ENCODE measurements at places on chromosomes 16 and 17.

DNA sequence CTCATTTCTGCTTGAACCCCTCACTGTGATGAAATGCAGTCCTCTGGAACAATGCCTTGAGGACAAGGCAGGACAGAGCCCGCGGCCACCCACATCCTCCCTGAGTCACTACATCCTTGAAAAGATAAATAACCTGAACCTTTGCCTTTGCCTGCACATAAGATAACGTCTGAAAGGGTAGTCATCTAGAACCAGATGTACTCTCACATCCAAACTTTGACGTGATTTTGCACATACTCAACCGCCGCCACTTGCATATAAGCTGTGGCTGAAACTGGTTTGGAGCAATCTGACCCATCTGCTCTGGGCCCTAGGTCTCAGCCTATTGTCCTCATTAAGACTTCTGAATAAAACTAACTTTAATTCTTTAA is 252.1 kb downstream of the PHKB start:
- DNase-seq: peak; percentile 11

DNA sequence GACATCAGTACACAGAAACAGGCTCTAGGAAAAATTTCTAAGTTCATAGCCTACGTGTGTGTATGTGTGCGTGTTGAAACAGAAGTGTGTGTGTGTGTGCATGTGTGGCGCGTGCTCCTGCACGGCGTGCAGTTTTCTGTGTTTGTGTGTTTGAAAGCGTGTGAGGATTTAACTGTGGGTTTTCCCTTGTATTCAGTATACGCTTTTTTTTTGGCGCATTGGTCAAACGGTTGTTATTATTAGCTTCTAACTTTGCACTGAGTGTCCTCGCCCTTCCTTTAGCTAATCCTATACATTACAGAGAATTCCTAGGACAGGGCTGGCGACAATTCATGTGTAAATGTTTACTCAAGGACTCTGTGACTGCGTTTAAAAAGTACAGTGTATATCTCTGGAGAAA is 23.0 kb downstream of the TMC6 start:
- no peak for DNase-seq

- no peak for DNase-seq
These were observed 452.5 kb upstream of the CCL2 start for GRCh38 chr17:33802349-33803198.

DNA sequence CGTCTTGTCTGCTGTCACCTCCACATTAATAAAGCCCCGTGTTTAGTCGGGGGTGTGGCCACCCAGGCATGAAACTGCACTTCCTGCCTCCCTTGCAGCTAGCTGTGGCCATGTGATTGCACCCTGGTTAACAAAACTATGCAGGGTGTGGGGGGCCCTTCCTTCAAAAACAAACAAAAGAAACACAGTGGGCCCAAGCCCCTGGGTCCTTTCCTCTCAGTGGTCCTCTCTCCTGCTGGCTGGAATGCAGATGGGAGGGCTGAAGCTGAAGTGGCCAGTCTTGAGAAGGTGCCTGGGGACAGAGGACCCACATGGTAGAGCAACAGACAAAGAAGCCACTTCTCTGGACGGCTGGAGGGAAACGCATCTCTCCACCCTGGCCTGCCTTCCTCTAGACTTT is 38.0 kb upstream of the FOXF1 start:
- DNase-seq: no peak

GRCh38 chr17:52837492-52837891 is 679.0 kb upstream of the CA10 start:
- DNase-seq: no peak

- DNase-seq: no peak
These were observed 223.2 kb upstream of the DYNLRB2 start for GRCh38 chr16:80317599-80318037.

- DNase-seq: no peak
These were observed 79.6 kb upstream of the CACNG5 start for GRCh38 chr17:66755101-66755943.

DNA sequence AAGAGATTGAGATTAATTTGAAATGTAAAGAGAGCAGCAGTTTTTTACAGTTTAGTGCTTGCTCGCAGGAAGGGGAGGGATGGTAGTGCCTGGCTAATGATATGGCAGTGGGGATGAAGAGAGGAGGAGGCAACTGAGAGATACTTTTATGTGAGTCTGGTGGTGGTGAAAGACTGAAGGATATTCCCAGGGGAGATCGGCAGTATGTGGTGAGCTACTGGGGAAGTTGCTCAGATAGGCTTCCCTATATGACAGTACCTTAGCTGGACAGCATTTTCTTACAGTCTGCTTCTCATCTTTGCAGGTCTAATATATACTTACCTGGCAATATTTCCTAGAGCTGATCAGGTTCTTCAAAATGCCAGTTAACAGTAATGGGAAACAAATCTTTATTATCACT is 8.6 kb downstream of the CEP95 start:
- no peak for DNase-seq

DNA sequence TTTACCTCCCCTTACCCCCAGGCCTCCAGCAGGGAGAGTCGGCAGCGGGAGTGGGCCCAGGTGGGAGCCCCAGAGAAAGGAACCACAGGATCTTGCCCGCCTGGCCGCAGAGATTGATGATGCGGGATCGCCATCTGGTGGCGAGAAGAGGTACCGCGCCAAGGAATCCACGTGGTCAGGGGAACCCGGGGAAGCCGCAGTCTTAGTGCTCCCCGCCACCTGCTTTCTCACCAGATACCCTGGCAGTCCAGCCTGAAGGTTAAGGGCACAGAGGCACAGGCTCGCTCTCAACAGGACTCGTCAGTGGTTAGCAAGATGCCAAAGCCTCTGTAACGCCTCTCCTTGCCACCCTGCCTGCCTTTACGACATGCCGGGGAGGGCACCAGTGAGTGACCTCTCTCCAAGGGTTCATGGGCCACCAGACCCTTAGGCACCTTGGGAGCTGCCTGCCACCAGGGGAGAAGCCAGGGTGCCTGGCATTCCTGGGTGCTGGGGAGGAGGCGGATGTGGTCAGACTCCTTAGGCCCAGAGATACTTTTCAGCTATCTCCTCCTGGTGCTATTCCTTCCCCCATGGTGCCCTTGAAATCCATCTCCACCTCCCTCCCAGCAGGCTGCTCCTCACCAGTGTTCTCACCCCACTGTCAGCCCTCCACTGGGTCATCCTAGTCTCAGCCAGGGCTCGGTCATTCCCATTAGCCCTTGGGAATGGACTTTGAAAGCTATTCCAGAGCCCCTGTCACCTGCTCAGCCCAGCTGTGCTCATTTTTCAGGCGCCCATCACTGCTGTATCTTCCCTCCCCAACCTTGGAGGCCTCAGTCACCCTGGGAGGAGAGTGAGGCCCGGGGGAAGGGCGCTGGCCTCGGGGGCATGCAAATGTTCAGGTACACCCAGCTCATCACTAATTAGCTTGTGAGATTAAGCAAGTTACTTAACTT is 5.5 kb upstream of the RHBDF2 start:
- peak; percentile 76 for DNase-seq

GRCh38 chr16:9978160-9978725 is 204.0 kb downstream of the GRIN2A start:
- no peak for DNase-seq

GRCh38 chr17:72219137-72219823 is 98.5 kb downstream of the SOX9 start:
- no peak for DNase-seq

GRCh38 chr17:82143333-82143732 is 45.3 kb upstream of the FASN start:
- no peak for DNase-seq

- DNase-seq: peak; percentile 65
These were observed 40.6 kb downstream of the MIS12 start for GRCh38 chr17:5526821-5527598.

DNA sequence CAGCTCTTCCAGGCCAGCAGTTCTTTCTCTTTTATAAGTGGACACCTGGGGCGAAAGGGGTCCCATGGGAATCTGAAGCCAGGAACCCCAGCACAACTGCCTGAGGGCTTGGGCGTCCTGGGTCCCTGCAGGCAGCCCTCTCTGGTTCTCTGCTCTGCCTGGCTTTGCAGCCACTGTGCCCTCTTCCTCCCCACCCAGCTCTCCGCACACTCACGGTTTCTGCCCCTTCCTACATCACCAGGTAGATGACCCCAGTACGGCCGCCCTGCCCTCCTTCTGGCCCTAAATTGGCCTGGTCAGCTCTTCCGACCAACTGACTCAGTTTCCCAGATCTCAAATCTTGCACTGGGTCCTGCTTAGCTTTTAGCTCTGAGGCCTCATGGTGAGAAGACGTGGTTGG is 225.3 kb downstream of the KATNIP start:
- no peak for DNase-seq

DNA sequence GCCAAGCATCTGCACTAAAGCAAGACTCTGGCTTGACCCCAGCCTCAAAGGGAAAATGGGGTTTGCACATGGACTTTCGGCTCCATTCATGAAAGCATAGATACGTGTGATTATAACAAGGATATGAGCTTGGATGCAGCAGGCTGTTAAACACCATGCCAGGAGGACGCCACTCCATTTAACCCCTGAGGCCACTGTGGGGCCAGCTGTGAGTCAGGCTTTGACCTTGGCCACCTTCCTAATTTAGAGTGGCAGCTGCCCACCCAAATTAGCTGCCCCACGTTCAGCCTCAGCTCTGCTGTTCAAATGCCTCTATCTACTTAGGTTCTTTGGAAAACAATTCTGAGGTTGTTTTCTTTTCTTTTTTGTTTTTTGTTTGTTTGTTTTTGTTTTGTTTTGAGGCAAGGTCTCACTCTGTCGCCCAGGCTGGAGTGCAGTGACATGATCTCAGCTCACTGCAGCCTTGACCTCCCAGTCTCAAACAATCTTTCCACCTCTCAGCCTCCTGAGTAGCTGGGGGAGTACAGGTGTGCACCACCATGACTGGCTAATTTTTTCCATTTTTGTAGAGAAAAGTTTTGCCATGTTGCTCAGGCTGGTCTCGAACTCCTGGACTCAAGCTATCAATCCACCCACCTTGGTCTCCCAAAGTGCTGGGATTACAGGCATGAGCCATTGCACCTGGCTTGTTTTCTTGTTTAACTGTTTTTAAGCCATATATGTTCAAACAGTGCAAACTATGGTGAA is 23.2 kb upstream of the KIFC3 start:
- no peak for DNase-seq

DNA sequence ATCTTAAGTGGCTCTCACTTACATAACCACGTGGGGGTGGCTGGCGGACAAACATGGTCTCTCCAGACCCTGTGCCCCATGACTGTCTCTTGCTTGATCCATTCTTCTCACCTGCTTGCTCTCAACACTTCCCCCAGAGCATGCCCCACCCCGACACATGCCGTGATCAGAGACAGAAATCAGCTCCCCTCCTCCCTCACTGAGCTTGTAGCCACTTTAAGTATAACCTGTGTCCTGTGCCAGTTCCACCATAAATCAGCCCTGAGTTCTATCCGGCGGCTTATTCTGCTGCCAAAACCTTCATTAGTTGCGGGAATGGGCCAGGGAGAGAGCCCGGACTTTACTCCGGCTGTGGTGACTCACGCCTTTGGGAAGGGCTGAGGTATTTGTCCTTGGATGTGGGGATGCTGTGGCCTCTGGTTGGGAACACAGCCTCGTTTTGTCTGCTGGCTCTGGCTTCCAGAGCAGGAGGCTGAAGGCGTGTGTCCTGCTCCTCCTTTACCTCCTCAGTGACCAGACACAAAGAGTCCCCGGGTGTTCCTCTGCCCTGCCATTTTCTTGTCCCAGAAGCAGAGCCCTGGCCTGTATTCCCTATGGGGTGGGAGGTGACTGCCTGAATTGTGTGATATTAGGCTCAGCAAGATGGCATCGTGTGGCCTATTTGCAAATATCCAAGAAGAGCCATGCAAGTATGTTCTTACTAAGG is 21.1 kb downstream of the ANKRD40 start:
- no peak for DNase-seq

DNA sequence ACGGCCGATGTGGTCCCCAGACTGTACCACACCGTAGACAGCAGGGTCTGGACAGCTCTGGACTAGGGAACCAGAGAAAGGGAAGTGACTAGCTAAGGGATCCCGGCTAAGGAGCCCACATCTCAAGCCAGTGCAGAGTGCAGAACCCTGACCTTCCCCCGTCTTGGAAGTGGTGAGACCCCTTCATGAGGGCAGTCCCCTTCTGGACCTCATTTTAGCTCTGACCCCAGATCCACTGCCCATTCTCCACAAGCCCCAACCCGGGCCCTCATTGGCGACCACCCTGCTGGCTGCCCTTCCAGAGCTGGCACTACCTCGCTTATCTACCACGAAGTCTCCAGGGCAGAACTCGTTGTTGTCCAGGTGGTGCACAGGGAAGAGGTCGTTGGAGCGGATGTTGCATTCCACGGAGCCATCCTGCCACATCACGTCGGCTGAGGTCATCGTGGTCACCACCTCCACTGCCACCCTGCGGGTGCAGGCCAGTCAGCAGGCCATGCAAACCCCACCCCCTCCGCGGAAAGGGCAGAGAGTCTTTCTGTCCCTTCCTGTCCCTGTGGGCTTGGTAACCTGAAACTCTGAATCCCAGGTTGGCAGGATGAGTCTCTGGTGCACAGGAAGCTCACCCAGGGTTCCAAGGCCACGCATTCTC is 14.2 kb downstream of the SPHK1 start:
- DNase-seq: no peak

DNA sequence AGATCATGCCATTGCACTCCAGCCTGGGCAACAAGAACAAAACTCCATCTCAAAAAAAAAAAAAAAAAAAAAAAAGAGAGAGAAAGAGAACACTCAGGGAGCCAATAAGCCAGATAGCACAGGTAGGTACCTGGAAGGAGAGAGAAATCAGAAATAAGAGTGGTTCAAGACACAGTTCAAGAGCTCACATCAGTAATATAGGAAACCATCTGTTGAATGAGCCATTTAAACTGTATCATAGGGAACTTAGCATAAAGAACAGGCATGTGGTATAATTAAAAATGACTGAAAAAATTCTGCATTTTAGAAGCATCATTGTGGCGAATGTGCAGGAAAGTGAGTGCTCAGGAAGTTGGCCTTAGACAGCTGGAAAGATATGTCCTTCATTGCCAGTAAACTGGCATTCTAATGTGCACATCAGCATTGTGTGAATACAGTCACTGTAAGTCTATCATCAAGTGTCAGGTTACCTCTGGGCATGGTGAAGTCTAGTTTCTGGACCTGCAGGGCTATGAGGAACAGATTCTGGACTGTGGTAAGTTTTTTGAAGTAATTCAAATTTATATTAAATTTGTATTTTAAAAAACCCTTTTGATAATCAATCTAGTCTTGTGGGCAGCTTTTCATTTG is 20.4 kb downstream of the KRT12 start:
- no peak for DNase-seq

DNA sequence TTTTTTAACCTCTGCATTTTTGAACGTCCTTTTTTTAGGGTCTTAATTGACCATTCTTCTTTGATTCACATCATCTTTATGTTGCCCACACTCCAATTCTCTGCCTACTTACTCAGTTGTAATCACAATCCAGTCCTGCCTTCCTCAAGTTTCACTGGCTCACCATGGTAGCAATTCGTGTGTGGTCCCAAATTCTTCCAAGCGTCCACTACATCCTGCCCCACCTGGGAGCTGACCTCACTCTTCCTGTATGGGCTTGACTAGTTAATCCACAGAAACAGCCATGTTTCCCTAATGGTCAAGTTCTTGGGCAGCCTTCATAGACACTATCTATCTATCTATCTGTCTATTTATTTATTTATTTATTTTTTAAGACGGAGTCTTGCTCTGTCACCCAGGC is 7.1 kb downstream of the TLCD2 start:
- no peak for DNase-seq

Measured in stimulated activated CD4-positive, alpha-beta T cell treated with anti-CD3 and anti-CD28 coated beads, Interleukin-15, amount 100 ng/mL, for 48 hours (primary cell).